ENCODE measurements at places on chromosomes 3 and 15.

DNA sequence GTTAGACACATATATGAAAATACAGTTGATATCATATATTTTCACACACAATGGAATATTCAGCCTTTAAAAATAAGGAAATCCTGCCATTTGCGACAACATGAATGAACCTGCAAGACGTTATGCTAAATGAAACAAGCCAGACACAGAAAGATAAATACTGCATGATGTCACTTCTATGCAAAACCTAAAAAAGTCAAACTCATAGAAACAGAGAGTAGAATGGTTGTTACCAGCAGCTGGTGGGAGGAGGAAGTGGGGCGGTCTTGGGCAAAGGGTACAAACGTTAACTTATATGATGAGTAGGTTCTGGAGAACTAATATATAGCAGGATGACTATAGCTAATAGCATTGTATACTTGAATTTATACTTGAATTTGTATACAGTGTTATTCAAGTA is 213.2 kb upstream of the NR2F2 start:
- no peak for DNase-seq

DNA sequence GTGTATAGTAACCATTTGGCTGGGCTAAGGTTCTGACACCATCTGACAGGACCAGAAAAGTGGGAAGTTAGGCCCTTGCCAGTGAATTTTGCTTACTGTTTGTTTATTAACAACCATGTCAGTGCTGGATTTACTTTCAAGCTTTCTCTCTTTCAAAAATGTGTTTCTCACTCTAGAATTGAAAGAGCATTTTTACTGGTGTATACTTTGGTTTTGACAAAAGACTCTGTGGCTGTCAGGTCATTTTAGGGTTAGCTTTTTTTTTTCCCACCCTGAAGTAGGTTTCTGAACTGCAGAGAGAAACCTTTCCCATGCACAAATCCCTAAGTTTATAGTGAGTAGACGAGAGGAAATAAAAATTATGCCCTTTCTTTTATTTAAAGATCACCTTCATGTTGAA is 230.0 kb upstream of the TBC1D5 start:
- no peak for DNase-seq

DNA sequence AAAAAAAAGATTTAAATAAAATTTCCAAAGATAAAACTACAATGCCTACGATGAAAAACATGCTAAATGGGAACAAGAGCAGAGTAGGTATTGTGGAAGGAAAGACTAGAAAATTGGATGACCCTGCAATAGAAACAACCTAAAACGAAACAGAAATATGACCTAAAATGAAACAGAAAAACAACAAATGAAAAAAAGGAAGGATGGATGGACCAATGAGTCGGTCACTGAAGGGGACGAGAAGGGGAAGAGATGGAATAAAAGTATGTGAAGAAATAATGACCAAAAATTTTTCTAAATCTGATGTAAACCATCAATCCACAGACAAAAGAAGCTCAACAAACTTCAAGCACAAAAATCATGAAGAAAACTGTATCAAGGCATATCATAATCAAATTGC is 44.8 kb downstream of the TBC1D2B start:
- no peak for DNase-seq

DNA sequence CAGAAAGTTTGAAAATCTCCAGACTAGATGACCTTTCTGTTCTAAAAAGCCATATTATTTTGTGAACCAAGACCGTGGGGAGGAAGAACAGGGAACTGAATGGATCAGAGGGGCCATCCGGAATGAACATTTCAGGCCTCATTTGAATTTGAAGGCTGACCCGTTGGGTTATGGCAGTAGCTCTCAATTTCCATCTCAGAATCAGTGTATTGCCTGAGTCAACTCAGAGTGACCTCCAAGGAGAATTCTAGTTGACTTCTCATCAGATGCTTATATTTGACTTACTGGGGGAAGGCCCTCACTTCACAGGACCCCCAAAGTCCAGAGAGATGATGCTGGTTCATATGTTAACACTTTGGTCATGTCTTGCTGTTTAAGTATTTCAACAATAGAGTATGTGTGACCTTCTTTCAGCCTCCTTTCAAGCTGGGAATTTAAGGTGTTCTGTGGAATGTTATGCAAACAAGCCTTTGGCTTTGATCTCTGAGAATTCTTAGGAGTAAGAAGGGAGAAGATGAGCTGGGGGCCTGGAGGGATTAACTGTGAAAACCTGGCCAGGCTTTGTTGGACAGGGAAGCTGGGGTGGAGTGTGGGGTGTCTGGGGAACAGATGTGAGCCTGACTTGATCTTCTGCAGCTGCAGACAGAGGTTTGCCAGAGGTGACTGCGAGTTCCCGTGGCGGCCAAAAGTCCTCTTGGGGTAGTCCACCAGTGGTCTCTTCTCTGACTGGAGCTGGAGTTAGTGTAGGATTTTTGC is 111.2 kb upstream of the RGMA start:
- no peak for DNase-seq

- no peak for DNase-seq
Measured at GRCh38 chr15:100725121-100726069, 123.0 kb downstream of the ASB7 start.

DNA sequence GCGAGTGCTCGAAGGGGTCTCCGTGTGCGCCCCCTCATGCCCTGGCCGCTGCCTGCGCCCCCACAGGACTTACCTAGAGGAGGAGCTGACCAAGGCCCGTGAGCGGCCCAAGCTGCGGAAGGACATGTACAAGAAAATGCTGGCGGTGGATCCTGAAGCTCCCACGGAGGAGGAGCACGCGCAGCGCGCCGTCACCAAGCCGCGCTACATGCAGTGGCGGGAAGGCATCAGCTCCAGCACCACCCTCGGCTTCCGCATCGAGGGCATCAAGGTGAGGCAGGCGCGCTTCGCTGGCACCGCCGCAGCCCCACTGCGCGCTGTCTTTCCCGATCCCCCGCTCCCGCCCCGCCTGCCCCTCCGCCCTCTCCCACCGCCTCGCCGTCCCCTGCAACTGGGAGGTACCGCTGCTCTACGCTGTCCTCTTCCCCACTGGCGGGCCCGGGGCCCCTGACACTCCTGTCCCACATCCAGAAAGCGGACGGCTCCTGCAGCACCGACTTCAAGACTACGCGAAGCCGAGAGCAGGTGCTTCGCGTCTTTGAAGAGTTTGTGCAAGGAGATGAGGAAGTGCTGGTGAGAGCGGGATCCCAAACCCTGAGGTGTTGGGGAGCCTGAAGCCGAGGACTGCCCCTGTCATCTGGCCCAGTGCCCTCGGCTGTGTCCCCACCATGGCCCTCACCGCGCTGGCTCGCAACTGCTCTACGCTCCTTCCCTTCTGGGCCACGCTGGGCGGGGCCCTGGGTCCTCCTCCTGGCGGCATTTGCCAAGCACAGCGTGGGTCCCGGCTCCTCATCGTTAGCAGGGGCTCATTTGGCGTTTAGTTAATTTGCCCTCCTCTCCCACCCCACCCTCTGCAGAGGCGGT is 8.5 kb downstream of the ITPKA start:
- DNase-seq, result no peak

DNA sequence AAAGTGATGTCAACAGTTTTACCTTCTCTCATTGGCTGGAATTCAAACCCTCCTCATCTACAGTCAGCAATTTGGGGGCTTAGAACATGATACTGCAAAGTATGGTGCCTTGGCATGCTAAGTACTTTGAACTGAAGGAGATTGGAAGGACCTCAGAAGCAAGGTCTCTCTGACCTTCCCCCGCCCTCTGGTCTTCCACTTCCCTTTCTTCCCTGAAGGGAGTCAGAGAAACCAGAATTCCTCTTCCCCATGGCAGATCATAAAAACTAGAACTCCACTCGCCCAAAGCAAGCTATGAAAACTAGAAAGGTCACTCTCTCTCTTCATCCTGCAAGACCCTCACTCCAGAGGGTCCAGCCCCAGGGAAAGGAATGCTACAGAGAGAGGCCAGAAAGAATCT is 64.2 kb downstream of the CD200R1L start:
- no peak for DNase-seq

GRCh38 chr15:64096668-64097384 is 1.0 kb downstream of the SNX1 start:
- no peak for DNase-seq

Data from NT2/D1 (cell line).